Large intestine (tissue), 12 donors: ENCODE measurements at places on chromosomes 3 and 15.
A peak's percentile ranks its signal among the peaks of the same experiment; 100 is the strongest.

DNA sequence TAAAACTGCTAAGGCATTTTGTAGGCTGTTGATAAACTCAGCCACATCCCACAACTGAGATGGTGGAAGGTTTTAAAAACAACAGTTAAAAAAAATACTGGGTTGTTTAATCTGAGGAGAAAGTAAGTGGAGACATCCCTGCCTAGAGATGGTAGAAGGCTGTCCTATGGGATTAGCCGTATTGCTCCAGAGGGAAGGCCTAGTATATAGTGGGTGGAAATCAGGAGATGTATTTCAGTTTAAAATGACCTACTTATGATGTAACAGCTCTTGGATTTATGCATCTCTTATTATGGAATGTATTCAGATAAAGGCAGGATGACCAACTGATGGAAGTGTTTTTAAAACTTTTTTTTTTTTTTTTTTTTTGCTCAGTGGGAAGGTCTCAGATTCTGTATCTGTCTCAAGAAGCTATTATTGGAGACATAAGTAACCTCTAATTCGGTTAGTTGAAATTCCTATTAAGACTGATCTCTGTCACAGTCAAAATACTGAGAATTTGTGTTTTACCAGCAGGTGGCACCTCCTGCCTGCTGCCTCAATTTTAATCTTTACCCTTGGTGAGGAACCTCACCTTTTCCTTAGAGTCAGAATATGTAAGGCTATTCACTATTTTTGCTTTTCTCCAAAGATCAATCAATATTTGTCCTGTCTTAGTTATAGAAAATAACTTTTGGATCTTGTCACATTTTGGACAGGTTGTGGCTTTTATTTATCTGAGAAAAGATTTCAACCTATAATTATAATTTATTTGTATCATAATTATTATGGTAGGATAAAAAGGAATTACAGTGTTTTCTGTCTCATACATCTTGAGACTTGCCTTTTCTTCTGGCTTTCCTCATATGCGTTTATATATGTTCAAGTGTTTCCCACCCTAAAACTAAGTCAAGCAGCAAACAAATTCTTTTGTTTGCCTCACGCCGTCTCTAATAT lies 63.0 kb downstream of the VPS8 start:
- DNase-seq: peak; percentile 33

GRCh38 chr3:148955544-148956346 lies 35.6 kb upstream of the GYG1 start:
- DNase-seq: peak; percentile 33

DNA sequence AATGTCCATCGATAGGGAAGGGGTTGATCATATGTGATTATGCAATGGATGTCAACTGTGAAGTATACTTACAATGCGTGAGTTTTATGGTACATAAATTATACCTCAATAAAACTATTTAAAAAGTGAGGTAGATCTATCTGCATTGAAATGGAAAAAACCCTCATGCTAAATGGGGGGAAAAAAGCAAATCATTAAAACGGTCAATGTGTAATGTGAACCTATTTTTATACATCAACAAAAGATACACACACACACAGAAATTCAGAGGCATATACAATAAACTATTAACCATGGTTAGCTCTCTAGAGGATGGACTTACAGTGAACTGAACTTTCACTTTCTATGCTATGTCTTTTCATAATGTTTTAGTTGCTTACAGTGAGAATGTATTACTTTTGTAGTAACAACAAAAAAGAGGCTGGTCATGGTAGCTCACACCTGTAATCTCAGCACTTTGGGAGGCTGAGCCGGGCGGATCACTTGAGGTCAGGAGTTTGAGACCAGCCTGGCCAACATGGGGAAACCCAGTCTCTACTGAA lies 23.1 kb downstream of the STIMATE start:
- DNase-seq: no peak

DNA sequence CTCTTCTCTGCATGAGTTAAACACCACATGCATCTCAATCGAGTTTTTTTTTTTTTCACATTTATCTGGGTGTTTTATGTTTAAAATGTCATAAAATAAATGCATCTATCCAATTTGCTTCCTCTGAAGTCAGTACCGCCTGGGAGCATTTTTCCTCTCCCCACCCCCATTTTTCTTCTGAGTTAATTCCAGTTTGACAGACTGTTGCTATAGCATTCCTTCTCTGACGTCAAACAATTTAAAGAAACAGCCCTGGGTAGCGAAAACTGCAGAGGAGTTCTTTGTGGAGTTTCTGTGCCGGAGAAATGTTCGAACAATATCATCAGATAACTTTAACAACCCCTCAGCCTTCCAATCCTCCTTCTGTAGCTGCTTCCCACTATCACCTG lies 900 bp upstream of the GNB4 start:
- DNase-seq: peak; percentile 44

GRCh38 chr3:197349368-197349767 lies 51.0 kb upstream of the DLG1 start:
- DNase-seq: no peak
